Upper lobe of left lung (tissue), 6 donors: ENCODE measurements at places on chromosomes 11 and 22. TPM values are rescaled to one million over a fixed set of nuclear protein-coding genes. Genes with fewer than 3 reads are reported as not detected.

Gene LRRC10B
- 9.3 TPM for total RNA-seq

Gene SLC35E4
- total RNA-seq = 11.1 TPM

Gene OR8H2
- not detected for total RNA-seq

Gene MRGPRX4
- not detected for total RNA-seq

Gene IL17RA
- 30.4 TPM for total RNA-seq

Gene PLAAT2
- 4.8 TPM for total RNA-seq

Gene RTN4RL2
- total RNA-seq = 1.8 TPM

Gene RHOD
- total RNA-seq = 37.7 TPM

Gene SCUBE2
- total RNA-seq = 3.3 TPM

Gene NOX4
- 3.8 TPM for total RNA-seq

Gene SELENOO
- total RNA-seq = 102 TPM

Gene SCGB1D2
- not detected for total RNA-seq

Gene OR52I2
- total RNA-seq = not detected

Gene ADM2
- 0.33 TPM for total RNA-seq

Gene PCF11
- total RNA-seq = 53.3 TPM

Gene WNT7B
- 15.6 TPM for total RNA-seq

Gene APOBEC3A
- total RNA-seq = 27.3 TPM

Gene OAF
- total RNA-seq = 5.1 TPM

Gene OTOG
- total RNA-seq = not detected

Gene DCHS1
- total RNA-seq = 9.3 TPM

Gene SLC22A25
- total RNA-seq = not detected

Gene APOC3
- not detected for total RNA-seq

Gene RFPL1
- not detected for total RNA-seq

Gene OR52I1
- not detected for total RNA-seq

Gene MMP1
- total RNA-seq = 1.8 TPM

Gene VSIG10L2
- not detected for total RNA-seq

Gene FAM227A
- 2.3 TPM for total RNA-seq

Gene NXPE2
- total RNA-seq = not detected

Gene ELF5
- 9.3 TPM for total RNA-seq

Gene MGAT3
- total RNA-seq = 45.0 TPM

Gene MS4A8
- total RNA-seq = 14.7 TPM

Gene SNX19
- 67.4 TPM for total RNA-seq

Gene CARD10
- 15.9 TPM for total RNA-seq

Gene SLC29A2
- 20.5 TPM for total RNA-seq

Gene NLRP6
- total RNA-seq = 3.2 TPM

Gene EFCAB6
- total RNA-seq = 5.5 TPM

Gene FLRT1
- total RNA-seq = not detected

Gene GRIK4
- total RNA-seq = 3.8 TPM

Gene TIGD3
- 0.15 TPM for total RNA-seq

Gene MPPED2
- 3.8 TPM for total RNA-seq

Gene PHLDB1
- total RNA-seq = 69.2 TPM

Gene HORMAD2
- total RNA-seq = 0.80 TPM

Gene TEAD1
- total RNA-seq = 53.5 TPM

Gene AP2A2
- 69.9 TPM for total RNA-seq

Gene WNT11
- 1.7 TPM for total RNA-seq

Gene AMPD3
- total RNA-seq = 11.6 TPM

Gene B4GAT1
- 26.9 TPM for total RNA-seq

Gene MUC2
- total RNA-seq = 0.84 TPM

Gene RAG1
- 0.74 TPM for total RNA-seq

Gene TCIRG1
- 327 TPM for total RNA-seq

Gene OR4C11
- not detected for total RNA-seq

Gene JHY
- 9.6 TPM for total RNA-seq

Gene SYT13
- 0.78 TPM for total RNA-seq
